Fibroblast of skin of back (primary cell): ENCODE measurements at places on chromosomes 12 and 14.

DNA sequence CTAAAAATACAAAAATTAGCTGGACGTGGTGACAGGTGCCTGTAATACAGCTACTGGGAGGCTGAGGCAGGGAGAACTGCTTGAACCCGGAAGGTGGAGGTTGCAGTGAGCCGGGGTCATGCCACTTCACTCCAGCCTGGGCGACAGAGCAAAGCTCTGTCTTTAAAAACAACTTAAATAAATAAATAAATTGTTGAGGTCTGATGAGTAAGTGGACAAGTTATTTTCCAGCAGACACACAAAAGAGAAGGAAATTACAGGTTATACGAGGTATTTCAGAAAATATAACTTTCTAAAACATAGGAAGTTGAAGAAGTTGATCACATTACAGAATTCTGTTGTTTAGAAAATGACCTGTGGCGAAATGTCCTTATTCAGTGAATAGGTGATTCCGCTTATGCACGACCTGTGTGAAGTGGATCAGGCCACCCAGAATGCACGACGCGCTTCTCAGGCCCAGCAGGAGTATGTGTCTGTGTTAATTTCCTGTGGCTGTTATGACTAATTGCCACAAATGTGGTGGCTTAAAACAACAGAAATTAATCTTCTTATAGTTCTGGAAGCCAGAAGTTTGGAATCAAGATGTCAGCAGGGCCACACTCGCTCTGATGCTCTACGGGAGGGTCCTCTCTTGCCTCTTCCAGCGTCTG is 38.1 kb downstream of the P2RX7 start:
- DNase-seq, result peak; percentile 54

- no peak for DNase-seq
Observed at GRCh38 chr14:87081004-87081403, 912.0 kb downstream of the GALC start.

DNA sequence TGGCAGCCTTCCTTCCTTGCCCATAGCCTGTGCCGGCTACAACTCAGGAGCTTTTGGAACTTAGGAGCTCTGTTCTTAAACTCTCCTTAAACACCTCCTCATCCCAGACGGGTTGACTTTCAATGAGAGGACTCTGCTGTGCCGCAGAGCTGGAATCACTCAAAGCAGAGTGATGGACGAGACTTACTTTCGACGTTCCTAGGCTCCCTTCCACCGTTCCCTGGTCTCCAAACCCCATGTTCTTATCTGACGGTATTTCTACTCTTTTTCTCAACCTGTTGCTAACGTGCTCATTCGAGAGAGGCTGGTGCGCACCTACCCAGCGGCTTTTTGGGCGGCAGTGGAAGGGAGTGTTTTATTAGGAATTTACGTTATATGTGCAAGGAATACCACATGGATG is 232.7 kb downstream of the CACNA1C start:
- DNase-seq, result no peak

- no peak for DNase-seq
Observed at GRCh38 chr12:101738920-101739665, at the start of gene SYCP3. Gene SYCP3, minus strand, starts transcription at chr12:101739462. Its CDS starts 1,527 bp downstream, at chr12:101737935.

DNA sequence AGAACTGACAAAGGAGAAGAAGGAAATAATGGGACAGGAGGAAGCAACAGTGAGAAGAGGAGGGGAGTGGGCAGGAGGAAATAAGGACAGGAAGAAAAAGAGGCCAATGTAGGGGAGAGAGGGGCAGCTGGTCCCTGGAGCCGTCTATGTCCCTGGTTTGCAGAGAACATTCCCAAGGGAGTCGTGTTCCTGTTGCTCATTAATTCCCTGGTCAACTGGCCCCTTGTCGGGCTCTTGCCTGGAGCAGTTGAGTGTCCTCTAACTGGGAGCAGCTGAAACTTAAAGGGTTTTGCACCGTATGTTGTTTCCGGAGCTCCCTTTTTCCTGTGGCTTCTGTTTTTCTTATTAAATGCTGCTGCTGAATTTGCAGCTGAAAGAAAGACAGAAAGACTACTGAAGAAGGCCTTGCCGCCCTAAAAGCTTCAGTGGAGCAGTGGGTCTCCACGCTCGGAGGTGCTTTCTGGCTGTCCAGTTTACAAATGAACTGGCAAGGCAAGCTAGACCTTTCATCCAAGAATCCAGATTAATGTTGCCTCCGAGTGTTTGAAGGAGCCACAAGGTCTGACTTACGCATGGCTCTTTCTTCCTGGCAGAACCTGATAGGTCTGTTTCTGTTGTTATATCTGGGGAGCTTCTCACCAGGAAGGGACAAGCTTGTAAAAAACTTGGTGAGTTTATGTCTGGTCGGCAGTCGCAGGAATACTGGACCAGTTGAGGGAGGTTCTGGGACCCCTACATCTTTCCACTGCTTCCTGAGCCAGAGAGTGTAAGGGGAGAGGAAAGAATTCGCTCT is 146.2 kb upstream of the RFLNA start:
- DNase-seq, result no peak
